ENCODE measurements at places on chromosomes 7 and 10. TPM values are rescaled to one million over a fixed set of nuclear protein-coding genes. Genes with fewer than 3 reads are reported as not detected.

The ADAMTS14 gene
- total RNA-seq, result not detected

The WNT8B gene
- total RNA-seq, result 0.10 TPM

The LLCFC1 gene
- not detected for total RNA-seq

The JCAD gene
- 19.1 TPM for total RNA-seq

The TMEM213 gene
- total RNA-seq, result not detected

The UROS gene
- 55.0 TPM for total RNA-seq

The HYCC1 gene
- total RNA-seq, result 30.7 TPM

The FANK1 gene
- 0.20 TPM for total RNA-seq

The AMPH gene
- not detected for total RNA-seq

The PHYH gene
- 18.5 TPM for total RNA-seq

The CDNF gene
- total RNA-seq, result 0.69 TPM

The TCAF2 gene
- 23.0 TPM for total RNA-seq

The SPDYE6 gene
- total RNA-seq, result not detected

The SPDYE2 gene
- total RNA-seq, result not detected

The CALHM2 gene
- 18.1 TPM for total RNA-seq

The SPAM1 gene
- not detected for total RNA-seq

The DOCK4 gene
- 38.0 TPM for total RNA-seq

The PIP gene
- not detected for total RNA-seq

The HOXA4 gene
- 0.57 TPM for total RNA-seq

The CPA2 gene
- 0.75 TPM for total RNA-seq

The LRRC18 gene
- total RNA-seq, result not detected

The PAX4 gene
- total RNA-seq, result not detected

The ETV1 gene
- 81.6 TPM for total RNA-seq

The RNF32 gene
- 1.4 TPM for total RNA-seq

The H2BK1 gene
- not detected for total RNA-seq

The GDF2 gene
- total RNA-seq, result not detected

The ABCC2 gene
- 191 TPM for total RNA-seq

The ITGA8 gene
- not detected for total RNA-seq

The MPP7 gene
- total RNA-seq, result 0.38 TPM

The LRGUK gene
- total RNA-seq, result 0.15 TPM

The SLC37A3 gene
- total RNA-seq, result 34.4 TPM

The C10orf90 gene
- total RNA-seq, result 0.99 TPM

The ANKRD26 gene
- 4.7 TPM for total RNA-seq

The MBL2 gene
- not detected for total RNA-seq

The HOXA1 gene
- total RNA-seq, result not detected

The HPS6 gene
- total RNA-seq, result 19.5 TPM

The GNAI1 gene
- total RNA-seq, result 26.4 TPM

The HNRNPF gene
- total RNA-seq, result 256 TPM

The ZNF92 gene
- total RNA-seq, result 12.2 TPM
